Activated CD8-positive, alpha-beta memory T cell treated with anti-CD3 and anti-CD28 coated beads for 24 hours (primary cell): ENCODE measurements at places on chromosomes 6 and 20.

DNA sequence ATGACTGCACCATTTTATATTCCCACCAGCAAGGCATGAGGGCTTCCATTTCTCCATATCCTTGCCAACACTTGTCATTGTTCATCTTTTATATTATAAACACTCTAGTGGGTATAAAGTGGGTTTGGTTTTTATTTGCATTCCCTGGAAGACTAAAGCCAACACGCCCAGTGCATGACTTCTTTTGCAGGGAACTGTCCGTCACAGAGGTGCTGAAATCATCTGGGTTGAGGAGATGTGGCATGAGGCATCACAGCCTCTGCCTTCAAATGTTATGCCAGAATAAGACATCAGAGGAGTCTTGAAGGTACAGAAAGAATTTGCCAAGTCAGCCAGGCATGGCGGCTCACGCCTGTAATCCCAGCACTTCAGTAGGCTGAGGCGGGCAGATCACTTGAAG, 29.9 kb upstream of the FAM210B start:
- no peak for DNase-seq

DNA sequence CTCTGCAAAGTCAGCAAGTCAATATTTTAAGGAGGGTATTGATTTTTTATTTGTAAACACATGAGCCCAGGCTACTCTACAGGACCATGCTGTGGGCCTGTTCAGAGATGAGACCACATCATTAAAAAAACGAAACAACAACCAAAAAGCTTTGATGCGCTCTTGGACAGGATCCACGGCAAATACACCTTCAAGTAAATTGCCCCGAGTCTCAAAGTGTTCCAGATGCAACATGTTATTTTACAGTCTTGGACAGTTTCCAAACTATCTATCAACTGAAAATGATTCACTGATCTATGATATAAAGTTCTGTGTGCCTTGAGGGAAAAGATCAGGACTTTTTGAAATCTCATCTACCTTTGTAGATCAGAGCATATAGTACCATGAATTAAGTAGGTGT, 25.8 kb upstream of the CARMIL1 start:
- no peak for DNase-seq

GRCh38 chr6:16868968-16869367, 107.7 kb upstream of the ATXN1 start:
- no peak for DNase-seq

DNA sequence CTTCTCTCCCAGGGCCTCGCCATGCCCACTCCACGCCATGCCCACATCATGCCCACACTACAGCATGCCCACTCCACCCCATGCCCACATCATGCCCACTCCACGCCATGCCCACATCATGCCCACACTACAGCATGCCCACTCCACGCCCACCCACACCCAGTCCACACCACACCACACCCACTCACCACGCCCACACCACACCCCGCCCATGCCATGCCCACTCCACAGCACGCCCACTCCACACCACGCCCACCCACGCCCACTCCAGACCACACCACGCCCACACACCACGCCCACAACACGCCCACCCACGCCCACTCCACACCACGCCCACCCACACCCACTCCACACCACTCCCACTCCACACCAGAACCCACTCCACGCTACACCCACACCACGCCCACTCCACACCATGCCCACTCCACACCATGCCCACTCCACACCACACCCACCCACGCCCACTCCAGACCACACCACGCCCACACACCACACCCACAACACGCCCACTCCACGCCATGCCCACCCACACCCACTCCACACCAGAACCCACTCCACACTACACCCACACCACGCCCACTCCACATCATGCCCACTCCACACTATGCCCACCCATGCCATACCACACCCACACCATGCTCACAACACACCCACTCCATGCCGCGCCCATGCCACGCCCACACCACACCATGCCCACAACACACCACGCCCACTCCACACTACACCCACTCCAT, 88.6 kb downstream of the ERMARD start:
- DNase-seq = peak; percentile 52

GRCh38 chr6:125200941-125201340, 47.4 kb downstream of the TPD52L1 start:
- no peak for DNase-seq

GRCh38 chr6:83221889-83222479, 28.8 kb downstream of the RWDD2A start:
- no peak for DNase-seq

DNA sequence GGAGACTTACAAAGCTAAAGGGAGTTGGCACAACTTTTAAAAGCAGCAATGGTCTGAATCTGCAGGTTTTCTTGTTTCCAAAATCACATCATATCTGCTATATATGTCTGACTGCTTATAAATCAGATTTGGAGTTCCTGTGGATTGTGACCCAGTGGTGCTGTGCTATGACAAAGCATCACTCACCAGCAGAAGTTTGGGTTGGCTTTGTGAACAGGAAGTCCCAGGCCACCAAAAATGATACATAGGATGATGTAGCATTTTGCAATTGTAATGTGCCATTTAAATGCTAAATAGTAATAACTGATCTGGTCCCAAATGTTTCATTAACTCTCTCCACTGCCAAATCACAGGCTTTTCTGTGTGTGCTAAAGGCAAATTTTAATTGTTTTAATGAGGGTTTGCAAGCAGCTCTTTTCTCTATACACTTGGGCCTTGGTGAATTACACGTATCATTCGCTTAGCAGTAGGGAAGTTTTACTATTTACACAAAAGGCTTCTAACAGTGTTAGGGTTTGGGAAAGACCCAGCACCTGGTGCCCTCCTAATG, 60.8 kb downstream of the SYNDIG1 start:
- DNase-seq = no peak

GRCh38 chr6:53115741-53116140, 32.9 kb downstream of the GCM1 start:
- no peak for DNase-seq

DNA sequence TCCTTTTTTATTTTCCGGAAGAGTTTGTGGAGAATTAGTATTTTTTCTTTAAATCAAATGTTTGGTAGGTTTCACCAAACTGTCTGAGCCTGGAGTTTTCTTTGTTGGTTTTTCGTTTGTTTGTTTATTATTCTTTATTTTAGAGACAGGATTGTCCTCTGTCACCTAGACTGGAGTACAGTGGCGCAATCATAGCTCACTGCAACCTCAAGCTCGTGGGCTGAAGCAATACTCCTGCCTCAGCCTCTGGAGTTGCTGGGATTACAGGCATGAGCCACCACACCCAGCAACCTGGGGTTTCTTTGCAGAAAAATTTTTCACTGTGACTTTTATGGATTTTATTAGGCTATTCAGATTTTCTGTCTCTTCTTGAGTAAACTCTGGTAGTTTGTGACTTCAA, 120.2 kb upstream of the LOC128125822 start:
- DNase-seq = no peak

GRCh38 chr20:45518282-45518681, 2.9 kb upstream of the SPINT3 start:
- no peak for DNase-seq

- no peak for DNase-seq
These were observed 26.3 kb upstream of the TFAP2A start for GRCh38 chr6:10441004-10441654.
